Type B pancreatic cell (in vitro differentiated cells): ENCODE measurements at places on chromosomes 6 and 20.

DNA sequence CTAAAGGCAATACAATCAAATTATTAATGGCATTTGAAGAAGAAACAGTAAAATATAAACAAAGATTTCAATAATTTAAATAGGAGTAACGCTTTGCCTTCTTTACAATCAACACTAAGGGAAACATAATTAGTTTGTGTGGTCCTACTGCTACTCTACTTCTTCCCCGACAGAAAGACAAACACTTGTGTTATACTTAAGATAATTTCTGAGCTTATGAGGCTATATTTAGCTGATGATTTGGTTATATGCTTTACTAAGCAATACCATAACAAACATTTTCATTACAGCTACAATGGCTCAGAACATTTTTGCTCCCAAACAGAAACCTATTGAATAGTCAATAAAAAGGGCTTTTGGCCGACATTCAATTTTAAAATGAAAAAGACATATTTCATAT, 1217.2 kb upstream of the GJE1 start:
- DNase-seq = no peak

GRCh38 chr20:2042400-2042799, 48.5 kb upstream of the PDYN start:
- DNase-seq = no peak

GRCh38 chr6:144365271-144365670, 80.1 kb downstream of the UTRN start:
- no peak for DNase-seq

GRCh38 chr6:133348846-133349245, 107.7 kb downstream of the EYA4 start:
- DNase-seq = no peak

- DNase-seq = no peak
Measured at GRCh38 chr6:168002804-168003203, 5.3 kb downstream of the KIF25 start.

GRCh38 chr6:132298344-132298949, 102.8 kb downstream of the MOXD1 start:
- DNase-seq = no peak

GRCh38 chr20:20712004-20712473, 405 bp downstream of the RALGAPA2 start:
- peak; percentile 68 for DNase-seq

DNA sequence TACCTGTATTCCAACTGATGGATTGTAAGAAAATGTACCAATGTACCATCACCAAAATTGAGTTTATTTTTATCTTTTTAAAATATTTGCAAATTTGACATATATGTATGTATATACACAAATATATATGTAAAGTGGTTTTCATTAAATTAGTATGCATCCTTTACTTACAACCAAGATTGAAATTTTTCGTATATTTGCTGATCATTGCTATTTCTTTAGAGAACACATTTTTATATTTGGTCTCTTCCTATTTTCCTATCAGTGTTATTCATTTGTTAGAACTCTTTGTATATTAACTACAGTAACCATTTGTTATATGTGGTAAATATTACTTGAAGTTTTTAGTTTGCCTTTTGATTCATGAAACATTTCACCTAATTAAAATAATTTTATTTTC, 74.2 kb downstream of the MTFR2 start:
- no peak for DNase-seq

- DNase-seq = no peak
Measured at GRCh38 chr6:99833034-99833433, 161.0 kb downstream of the MCHR2 start.

DNA sequence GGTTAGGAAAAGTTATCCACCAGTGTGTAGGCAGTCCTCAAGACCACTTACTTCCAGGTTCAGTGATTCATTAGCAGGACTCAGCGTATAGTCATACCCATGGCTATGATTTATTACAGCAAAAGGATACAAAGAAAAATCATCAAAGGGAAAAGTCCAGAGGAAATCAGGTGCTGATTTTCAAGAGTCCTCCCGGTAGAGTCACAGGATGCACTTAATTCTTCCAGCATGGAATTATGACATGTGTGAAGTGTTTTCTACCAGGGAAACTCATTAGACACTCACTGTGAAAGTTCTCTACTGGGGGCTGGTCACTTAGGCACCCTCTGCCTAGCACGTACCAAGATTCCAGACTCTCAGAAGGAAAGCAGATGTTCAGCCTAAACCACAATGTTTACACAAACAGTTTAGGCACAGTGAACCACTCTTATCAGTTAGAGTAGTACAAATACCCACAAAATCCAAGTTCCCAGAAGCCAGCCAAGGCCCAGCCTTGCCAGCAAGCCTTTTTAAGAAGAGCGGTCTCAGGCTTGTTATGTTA, 10.2 kb downstream of the WFDC3 start:
- no peak for DNase-seq

GRCh38 chr6:24931296-24931695, 4.5 kb downstream of the RIPOR2 start:
- DNase-seq = no peak

- peak; percentile 82 for DNase-seq
Measured at GRCh38 chr20:59525500-59526241, 78.7 kb upstream of the PHACTR3 start.

GRCh38 chr6:138290423-138290962, 72.2 kb upstream of the PBOV1 start:
- no peak for DNase-seq

GRCh38 chr6:18347866-18348265, 39.3 kb upstream of the RNF144B start:
- no peak for DNase-seq

DNA sequence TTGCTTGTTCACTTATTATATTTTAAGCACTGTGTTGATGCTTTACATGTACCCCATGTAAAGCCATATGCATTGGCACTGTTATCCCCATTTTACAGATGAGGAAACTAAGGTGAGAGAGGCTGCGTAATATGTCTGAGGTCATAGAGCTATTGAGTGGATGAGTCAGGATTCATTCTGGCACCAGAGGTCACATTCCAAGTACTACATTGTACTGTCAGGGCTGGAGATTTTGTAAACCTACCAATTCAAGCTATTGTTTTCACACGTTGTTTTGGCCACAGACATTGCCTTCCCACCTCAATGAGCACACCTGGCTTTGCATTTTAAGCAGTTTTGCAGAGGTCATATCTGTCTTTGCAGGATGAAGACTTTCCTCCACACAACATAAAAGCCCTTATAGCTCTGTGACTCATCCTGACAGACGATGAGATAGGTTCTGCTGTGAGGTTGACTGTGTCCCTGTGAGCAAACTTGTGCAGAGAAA, 33.2 kb downstream of the ANKS1A start:
- DNase-seq = no peak

GRCh38 chr6:92714346-92714745, 705.0 kb downstream of the EPHA7 start:
- DNase-seq = no peak

DNA sequence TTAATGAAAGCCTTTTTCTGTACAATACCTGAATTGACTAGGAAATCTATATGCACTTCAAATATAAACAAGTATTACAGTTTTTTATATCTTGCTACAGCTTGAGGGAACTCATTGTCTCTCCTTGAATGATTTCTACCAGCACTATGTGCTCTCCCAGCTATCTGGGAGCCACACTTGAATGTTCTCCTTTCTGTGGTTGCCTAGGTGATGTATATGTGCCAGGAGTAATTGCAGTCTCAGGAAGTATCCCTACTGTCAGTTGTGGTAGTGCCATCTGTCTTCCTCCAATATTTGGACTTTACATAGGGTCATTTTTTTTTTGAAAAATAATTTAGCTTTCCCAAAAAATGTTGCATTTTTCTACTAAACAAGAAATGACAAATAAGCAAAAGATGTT, 288.0 kb upstream of the PLCB4 start:
- no peak for DNase-seq

GRCh38 chr6:42042108-42042507, 8.2 kb upstream of the TAF8 start:
- DNase-seq = no peak

- no peak for DNase-seq
Measured at GRCh38 chr6:135750081-135750480, 101.4 kb upstream of the PDE7B start.

GRCh38 chr6:52233005-52233404, 11.3 kb downstream of the IL17F start:
- DNase-seq = no peak

- DNase-seq = no peak
Measured at GRCh38 chr20:60262967-60263603, 304.9 kb downstream of the CDH26 start.

DNA sequence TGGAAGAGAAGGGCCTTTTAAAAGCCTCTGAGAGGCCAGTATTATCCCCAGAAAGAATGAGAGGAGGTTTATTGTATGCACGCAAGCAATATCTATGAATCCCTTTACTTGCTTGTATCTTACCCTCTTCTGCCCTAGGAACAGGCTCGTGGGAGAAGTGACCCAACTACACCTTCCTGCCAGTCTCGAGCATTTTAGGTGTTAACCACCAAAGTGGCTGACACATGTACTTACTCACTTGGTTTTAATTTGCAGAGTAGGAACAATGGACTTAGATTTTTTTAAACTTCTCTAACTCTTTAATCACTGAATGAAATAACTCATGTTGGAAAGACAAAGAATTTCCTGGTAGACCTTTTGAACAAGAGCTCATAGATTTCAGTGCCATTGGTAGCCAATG, 296.9 kb downstream of the PLCB1 start:
- no peak for DNase-seq

GRCh38 chr6:53326372-53327016, 22.3 kb downstream of the ELOVL5 start:
- no peak for DNase-seq

DNA sequence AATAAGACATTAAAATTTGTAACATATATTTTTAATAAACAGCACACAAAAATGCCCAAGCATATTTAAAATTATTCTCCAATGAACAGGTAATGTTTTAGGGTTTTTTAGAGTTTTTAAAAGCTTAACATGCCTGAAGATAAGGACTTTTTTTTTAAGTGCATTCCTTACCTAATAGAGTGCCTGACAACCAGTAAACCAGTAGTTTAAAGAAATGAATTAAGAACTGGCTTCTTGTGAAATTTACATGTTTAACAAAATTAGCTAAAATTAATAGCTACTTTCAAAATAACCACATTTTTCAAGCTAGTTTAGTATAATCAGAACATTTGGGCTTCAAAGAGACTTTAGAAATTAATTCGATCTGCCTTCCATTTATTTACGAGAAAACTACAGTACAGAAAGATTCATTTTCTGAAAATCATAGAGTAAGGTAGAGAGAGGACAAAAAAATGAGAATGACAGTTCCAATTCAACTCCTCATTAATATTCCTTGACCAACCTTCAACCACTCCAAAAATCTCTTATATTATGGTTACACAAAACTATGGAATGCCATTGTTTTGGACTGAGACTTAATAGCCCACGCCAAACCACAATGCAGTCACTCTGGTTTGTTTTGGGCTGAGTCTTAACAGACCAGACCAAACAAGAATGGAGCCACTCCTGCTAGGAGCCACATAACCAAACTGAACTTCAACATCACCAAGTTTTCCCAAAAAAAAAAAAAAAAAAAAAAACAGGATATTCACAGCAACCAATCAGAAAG, 5.7 kb upstream of the PLN start:
- no peak for DNase-seq

- DNase-seq = no peak
Measured at GRCh38 chr20:63538204-63539091, 1.3 kb upstream of the PTK6 start.

GRCh38 chr6:11126876-11127275, 15.4 kb upstream of the ERVFRD-1 start:
- DNase-seq = no peak

- no peak for DNase-seq
Measured at GRCh38 chr6:126535138-126535537, 195.2 kb downstream of the CENPW start.

DNA sequence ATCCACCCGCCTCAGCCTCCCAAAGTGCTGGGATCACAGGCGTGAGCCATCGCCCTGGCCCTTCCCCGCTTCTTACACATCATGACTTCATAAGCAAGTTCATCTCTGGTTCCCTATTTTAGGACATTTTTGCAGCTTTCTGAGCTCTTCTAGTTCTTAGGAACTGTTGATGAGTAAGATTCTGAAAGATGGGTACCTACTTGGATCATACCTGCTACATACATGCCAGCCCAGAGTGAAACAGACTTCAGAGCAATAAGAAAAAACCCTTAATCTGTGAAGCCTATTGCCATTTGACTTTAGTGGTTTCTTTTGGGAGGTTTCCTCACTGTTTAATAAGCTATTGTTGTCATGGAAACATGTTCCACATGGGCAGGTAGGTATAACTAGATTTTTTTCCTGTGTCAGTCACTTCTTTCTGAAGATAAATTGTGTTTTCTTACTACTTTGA, 27.9 kb upstream of the TMEM217 start:
- DNase-seq = no peak

DNA sequence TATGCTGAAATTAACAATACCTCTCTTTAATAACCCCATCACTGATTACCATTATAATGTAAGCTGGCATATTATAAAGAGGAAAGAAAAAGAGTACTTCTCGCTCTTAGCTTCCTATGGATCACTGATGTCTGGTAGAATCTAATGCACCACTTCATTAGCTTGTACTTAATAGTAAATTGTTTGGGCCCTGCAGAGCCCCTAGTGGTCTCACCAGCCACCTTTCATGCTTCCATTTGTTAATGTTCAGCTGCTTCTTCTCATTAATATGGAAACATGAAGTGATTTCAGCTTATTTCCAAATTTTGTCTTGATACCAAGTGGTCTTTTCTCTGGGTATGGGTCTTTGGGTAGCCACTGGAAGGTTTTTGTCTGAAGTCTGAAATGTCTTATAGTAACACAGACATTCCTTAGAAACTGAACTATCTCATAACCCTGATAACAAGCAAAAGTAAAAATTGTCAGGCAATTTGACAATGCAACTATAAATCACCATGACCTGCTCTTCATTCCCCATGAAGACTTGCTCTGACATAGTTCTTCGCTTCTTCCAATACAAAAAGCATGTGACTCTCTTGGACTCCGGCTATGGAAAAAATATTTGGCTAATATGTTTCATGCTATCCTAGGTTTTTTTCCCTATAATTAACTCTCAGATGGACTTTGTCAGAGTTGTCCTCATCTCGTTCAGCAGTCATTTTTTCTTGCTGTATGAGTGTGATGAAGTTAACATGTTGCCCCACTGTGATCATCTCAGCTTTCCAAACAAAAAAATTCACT, 395.8 kb upstream of the MARCKS start:
- DNase-seq = no peak

DNA sequence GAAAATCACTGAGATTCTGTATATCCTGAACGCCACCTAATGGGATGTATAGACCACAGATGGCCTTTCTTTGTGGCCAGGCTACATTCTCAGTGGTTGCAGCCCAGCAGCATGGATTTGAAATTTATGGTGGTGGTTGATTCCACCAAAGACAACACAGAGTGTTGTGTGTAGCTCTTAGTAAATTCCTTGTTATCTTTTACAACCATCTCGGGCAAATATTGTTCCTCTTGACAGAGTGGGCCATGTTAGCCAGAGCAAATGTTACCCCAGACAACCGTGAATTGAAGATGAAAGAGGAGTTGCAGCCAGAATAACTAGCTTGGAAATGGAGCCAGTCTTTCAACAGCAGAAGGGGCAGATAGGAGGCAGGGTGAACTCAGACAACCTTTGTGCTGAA, 39.5 kb downstream of the SLC24A3 start:
- peak; percentile 1 for DNase-seq
